ENCODE measurements at places on chromosomes 11 and 22. TPM values are rescaled to one million over a fixed set of nuclear protein-coding genes. Genes with fewer than 3 reads are reported as not detected.

Gene DEUP1
- total RNA-seq = 0.66 TPM

Gene MYOD1
- total RNA-seq = not detected

Gene CLDN5
- 203 TPM for total RNA-seq

Gene ARHGAP42
- 35.6 TPM for total RNA-seq

Gene MS4A3
- 29.5 TPM for total RNA-seq

Gene PHOX2A
- 0.17 TPM for total RNA-seq

Gene OR5P2
- not detected for total RNA-seq

Gene ART1
- total RNA-seq = not detected

Gene NUDT22
- 41.3 TPM for total RNA-seq

Gene PLEKHA7
- 10.1 TPM for total RNA-seq

Gene LRRC74B
- 4.7 TPM for total RNA-seq

Gene RFPL2
- total RNA-seq = 0.33 TPM

Gene DNAJB7
- not detected for total RNA-seq

Gene KRTAP5-1
- not detected for total RNA-seq

Gene CCDC157
- total RNA-seq = 4.2 TPM

Gene H19
- total RNA-seq = 1,209 TPM

Gene SCGB1A1
- total RNA-seq = not detected

Gene APOL6
- 10.7 TPM for total RNA-seq

Gene EXPH5
- 3.6 TPM for total RNA-seq

Gene OR4C12
- not detected for total RNA-seq
